DMS79 treated with DMSO at 0.1 percent for 48 hours (cell line): ENCODE measurements at places on chromosomes 7 and 10.

- no peak for DNase-seq
Observed at GRCh38 chr7:92375013-92375412, 72.3 kb upstream of the GATAD1 start.

DNA sequence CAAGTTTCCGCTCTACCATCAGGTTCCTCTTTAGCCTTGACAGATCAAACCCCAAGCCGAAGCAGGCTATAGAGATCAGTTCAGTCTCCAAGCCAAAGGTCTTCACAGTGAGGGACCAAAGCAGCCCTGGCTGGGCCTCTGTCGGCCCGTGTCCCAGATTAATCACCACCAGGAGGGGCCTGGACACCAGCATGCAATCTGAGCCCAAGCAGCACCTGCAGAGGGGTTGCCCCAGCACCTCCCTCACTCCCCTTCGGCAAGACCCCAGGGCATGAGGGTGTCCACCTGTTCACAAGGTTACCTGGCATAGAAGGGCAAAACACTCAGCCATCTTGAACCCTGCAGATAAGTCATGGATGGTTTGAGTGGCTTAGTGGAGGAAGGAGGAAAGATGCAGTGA is 36.0 kb downstream of the FBXW4 start:
- DNase-seq, result no peak

- DNase-seq, result no peak
Observed at GRCh38 chr7:142668495-142668894, 80.8 kb upstream of the PRSS1 start.

DNA sequence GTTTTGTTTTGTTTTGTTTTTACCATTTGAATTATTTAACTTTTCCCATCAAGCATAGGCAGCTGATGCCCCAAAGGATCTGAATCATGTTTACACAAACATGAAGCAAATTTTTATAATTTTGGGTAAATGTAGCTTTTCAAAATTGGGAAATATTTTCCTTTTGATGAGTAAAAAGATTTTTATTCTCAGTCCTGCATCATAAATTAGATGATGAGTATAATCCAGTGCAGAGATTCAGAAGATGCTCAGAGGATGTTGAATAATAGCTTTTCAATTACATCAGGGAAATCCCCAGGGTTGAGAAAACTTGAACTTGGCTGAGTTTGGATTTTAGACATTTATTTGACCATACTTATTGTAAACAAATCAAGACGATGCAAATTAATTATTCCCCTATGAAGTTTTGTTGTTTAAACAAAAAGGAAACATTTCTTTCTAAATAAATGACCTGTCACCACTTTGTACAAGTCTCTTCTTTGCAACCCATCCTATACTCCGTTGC is 121.7 kb downstream of the FAM204A start:
- DNase-seq, result no peak

DNA sequence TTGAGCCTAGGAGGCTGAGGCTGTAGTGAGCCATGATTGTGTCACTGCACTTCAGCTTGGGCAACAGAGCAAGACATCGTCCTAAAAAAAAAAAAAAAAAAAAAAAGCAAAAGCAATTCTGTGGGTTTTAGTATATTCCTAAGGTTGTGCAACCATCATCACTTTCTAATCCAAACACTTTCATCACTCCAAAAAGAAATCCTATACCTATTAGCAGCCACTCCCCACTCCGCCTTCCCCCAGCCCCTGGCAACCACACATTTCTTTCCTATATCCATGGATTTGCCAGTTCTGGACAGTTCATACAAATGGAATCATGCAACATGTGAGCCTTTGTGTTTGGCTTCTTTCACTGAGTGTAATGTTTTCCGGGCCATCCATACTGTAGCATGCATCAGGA is 20.4 kb downstream of the ZAN start:
- DNase-seq, result no peak

DNA sequence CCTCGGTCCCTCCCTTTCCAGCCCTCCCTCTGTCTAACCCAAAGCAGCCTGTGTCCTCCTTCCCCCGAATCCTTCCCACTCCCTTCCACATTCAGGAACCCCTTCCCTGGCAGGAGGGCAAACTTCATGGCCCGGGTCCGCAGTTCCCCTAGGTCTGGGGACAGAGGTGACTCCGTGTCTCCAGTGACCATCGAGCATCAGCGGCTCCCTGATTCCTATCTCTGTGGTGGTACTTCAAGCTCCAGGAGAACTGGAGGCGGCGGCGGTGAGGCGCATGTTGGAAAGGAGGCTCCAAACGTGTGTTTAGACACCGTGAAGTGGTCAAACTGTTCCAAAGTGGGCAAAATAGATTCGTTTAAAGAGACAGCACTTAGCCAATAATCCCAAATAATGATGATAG is 148.1 kb downstream of the PAXIP1 start:
- no peak for DNase-seq

DNA sequence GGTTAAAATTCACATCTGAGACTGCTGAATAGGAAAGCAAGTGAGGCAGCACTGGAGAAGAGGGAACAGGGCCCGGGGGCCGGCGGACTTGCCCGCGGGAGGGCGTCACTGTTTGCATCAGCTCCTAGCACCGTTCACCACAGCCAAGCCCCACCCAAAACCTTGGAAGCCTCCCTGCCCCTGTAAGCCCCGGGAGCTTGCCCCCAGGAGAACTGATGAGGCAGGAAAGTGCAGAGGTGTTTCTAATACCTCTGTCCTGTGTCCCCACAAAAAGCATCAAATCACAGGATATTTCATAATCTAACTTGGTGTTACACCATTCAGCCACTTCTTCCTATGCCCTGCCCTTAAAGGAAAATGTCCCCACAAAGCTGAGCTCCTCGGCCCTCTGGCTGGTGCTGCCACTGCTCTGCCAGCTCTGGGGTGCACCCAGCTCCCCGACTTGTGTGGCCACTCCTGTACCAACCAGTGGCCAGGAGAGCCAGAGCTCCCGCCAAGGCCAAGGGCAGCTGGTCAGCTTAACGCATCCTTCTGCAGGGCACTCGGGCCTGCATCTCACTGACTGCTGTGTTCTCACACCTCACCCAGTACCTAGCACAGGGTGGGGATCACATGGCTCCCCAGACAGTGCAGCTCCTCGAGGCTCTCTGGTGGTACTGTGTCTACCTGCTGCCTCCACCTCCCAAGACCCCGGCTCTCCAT is 47.3 kb upstream of the CNPY1 start:
- DNase-seq, result no peak

- DNase-seq, result peak; percentile 44
Observed at GRCh38 chr7:107014387-107015023, 30.0 kb upstream of the PRKAR2B start.

DNA sequence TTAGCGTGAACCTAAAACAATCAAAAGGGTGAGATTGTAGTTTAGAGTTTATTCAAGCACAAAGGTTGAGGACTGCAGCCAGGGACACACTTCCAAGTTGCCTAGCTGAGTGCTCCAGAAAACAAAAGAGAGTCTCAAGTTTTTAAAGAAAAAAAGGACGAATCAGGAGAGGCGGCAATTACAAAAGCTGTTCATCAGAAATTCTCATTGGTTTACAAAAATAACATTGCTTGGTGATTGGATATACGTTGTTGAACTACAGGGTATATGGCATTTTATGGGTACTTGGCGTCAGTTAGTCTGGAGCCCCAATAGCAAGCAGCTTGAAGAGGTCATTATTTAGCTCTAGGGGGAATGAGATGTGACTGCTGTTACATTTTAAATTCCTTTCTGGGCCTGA is 11.5 kb downstream of the ZNF438 start:
- DNase-seq, result peak; percentile 8

DNA sequence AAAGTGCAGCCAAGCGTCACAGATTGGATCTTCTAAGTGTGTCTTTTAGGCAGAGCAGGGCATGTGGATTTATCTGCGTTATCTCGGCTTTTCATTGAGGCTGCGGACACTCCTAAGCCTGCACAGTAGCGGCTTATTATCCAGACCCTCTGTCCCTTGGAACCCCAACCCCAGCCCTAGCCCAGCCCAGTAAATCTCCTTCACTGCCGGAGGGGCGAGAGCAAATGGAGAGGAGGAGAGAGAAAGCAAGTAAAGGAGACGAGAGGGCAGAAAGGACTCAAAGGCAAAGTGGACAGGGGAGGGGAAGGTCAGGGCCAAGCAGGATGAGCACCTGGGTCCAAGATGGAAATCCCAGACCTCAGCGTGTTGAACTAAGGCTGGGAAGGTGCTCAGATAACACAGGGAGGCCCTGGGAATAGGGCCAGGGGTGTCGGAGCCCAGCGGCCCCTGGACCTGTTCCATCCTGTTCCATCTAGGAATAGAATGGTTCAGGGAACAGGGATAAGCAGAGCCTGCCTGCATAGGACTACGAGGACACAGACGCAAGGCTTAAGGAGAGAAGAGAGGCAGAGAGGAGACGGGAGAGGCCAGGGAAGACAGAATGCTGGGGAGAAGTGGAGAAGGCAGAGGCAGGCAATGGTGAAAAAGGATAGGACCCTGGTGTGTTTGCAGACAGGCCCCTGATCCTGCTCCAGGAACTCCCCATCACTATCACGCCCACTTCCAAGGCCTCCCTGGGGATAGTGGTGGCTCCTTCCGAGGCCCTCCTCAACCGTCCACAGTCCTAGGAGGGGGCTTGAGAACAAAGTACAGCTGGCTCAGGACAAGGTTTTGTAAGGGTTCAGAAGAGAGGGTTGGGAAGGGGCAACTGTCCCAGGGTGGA is 99.6 kb downstream of the CHST15 start:
- DNase-seq, result no peak

DNA sequence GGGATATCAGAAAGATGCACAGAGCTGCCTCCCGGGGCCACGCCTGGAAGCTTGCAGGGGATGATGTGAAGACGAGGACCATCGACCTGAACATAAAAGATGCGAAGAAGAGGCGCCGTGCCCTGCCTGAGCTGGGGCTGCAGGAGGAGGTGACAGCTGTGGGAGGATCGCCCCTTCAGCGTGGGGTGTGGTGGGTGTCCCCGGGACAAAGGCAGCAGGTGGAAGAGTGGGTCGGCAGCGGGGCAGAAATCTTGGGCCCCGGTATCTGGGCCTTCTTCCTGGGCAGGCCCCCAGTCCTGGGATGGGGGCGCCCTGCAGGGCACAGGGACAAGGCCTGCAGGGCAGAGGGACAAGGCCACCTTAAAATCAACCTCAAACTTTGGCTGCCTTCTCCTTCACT is 134.9 kb downstream of the OR13A1 start:
- no peak for DNase-seq

DNA sequence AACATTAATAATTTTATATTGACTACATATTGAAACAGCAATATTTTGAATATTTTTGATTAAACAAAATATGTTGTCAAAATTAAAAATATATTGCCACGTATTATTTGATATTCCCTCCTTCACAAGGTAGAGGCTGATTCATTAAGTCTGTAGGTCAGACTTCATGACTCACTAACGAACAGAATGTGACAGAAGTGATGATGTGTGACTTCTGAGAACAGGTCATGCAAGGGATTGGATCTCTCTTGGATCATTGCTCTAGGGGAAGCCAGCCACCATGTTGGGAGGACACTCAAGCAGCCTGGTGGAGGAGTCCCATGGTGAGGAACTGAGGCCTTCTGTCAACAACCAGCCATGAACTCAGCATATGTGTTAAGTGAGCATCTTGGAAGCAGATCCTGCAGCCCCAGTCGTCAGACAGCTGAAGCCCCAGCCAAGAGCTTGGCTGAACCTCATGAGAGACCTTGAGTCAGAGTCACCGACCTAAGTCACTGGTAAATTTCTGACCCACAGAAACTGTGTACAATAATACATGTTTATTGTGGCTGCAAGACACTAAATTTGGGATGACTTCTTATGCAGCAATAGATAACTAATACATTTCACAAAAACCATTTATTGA is 66.6 kb downstream of the HTR5A start:
- DNase-seq, result no peak

DNA sequence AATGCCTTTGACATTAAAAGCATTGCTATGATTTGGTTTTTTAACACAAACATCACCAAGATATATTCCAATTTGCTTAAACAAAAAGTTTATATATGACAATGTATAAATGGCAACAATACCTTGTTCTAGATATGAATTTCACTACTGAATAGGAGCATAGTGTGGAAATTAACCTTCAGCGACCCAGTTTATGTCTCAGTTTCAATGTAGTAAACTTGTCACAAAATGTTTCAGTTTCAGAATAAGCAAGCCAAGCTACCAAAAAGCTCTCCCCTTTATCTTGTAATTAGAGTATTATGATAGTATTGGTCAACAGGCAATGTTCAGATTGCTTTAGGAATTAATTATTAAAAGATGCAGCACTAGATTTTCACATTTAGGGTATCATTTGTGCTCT is 99.6 kb upstream of the PCDH15 start:
- DNase-seq, result no peak

DNA sequence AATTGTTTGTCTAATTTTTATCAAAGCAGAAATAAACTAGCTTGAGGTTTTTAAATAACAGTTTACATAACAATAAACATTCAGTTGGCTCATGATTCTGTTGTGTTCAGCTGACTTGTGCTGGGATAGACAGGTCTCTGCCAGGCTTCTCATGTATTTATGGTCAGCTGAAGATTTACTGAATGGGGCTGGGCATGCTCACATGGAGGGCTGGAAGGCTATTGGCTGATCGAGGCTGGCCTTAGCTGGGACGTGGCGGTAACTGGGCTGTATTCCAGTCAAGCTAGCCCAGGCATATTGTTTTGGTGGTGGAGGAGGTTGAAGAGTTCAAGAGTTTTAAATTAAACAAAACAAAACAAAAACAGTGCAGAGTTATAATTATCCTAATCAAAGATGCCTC is 251.0 kb upstream of the MTPN start:
- DNase-seq, result no peak

- no peak for DNase-seq
Observed at GRCh38 chr7:129122751-129123509, 21.6 kb upstream of the TSPAN33 start.
